ENCODE measurements at places on chromosomes 1 and 21. TPM values are rescaled to one million over a fixed set of nuclear protein-coding genes. Genes with fewer than 3 reads are reported as not detected.

GRCh38 chr1:177824508-177824982, 145.3 kb downstream of the SEC16B start:
- DNase-seq = no peak

GRCh38 chr1:11358984-11359383, 86.0 kb downstream of the UBIAD1 start:
- no peak for DNase-seq

The ATP1A4 gene
- total RNA-seq = not detected

DNA sequence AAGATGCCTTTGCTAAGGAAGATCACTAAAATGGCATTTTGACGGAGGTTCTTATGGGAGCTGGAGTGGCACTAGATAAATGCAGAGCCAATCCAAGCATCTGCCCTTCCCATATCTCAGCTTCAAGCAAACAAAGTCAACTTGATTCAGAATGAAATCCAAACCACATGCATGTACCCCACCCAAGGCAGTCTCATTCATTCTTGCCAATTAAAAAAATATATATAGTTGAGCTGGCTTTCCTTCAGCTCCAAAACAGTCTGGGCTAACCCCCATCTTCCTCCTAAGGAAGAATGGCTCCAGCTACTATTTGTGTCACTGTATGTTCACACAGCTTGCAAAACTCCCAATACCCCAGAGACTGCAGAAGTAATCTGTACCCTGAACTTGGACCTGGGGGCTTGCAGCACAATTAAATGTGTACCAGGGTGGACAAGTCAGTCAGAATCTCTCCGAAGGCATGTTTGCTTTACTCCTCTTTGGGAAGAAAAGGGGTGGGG, 35.4 kb downstream of the GPR3 start:
- DNase-seq = no peak

DNA sequence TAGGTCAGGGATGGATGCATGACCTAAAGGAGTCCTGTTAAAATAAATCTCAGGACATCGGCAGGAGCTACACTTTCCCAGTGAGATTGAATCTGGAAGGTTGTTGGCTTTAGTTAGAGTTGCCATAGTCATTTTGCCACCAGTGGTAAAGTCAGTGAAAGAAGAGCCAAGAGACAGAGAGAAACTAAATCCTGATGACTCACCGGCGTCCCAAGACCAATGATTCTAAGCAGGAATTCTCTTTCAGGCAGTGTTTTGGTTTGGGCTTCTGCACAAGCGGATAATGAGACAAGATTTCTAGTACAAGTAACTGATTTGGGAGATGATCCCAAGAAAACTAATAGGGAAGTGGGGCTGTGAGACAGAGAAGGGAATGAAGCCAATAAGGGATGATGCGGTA, 88.8 kb upstream of the ETS2 start:
- DNase-seq = peak; percentile 43

DNA sequence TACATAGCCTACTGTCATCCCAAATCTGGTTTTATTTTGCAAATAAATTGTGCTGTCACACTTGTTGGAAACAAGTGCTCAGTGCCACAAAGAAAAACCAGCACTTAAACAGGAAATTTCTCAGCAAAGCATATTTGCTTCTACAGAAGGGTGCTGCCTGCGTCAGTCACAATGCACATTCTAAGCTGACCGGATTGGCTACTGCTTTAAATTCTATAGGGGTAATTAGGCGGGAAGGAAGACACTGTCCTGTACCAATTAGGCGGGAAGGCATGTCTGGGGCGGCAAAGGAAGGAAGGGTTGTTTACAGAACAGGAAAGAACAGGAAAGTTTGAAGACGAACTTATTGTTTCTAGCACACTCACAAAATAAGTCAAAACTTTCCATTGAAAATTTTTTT, 2.8 kb downstream of the IFI16 start:
- DNase-seq = peak; percentile 76

The HLX gene
- total RNA-seq = 5.3 TPM

DNA sequence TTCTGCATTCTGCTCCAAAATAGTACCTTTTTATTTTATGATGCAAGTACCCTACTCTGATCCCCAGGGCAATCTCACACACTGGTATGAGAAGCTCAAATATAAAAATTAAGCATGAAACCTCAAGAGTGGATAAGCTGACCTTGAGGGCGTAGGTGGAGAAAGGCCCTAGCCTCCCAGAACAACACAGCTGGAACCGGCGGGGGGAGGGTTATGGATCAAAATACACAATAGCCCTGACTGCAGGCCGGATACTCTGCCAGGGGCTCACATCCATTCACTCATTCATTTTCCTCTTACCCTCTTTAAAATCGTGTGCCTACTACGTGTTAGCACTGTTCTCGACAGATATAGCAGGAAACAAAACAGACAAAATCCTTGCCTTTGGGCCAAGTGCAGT, 32.8 kb upstream of the ECE1 start:
- no peak for DNase-seq

DNA sequence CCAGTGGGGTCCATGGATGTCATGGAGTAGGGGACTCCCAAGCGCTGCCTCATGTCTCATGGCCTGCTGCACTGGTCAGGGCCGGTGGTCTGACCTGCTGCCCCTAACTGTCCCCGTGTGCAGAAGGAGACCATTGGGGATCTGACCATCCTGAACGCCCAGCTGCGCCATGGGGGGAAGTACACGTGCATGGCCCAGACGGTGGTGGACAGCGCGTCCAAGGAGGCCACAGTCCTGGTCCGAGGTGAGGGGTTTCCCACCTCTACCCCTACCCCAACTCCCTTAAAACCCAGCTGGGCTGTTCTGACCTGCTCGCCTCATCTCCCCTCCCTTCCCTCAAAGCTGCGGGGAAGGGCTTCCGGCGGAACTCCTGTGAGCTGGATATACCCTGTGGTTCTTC, 18.6 kb downstream of the TMEM81 start:
- no peak for DNase-seq

DNA sequence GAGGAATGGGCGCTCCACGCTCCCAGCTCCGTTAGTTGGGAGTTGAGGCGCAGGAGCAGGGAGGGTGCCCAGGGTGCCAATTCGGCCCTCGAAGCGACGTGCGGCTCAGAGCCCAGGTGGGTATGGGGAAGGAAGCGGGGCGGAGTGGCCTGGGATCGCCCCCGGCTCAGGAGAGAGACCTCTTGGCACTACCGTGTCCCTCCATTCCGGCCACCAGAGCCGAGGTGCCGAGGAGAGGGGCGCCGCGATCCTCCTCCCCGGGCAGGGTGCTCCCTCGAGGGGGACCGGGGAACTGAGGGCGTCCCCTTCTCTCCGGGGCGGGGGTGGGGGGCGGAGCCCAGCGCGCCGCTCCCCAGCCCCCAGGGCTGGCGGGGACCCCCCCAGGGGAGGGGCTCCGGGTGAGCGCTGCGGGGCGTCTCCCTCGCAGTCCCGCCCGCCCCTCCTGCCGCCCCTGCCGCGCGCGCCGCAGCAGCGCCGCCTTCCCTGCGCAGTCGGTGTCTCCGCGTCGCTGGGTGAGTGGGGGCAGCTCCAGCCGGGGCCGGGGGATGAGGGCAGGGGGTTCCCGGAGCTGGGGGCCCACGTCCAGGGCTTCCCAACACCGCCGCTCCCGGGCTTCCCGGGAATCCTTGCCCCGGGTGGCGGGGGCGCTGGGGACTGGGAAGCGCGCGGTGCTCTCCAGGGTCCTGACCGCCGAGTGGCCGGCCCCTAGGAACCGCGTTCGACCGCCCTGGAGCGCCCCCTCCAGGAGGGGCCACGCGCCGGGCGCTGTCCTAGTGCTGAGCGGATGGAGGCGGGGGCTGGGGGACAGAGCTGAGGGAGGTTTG, at the start of gene HPCA:
Gene HPCA (plus strand): TSS at position 488 of the 824 bp plus-strand sequence. CDS start 2,408 bp downstream, outside the sequence.
- peak; percentile 30 for DNase-seq

DNA sequence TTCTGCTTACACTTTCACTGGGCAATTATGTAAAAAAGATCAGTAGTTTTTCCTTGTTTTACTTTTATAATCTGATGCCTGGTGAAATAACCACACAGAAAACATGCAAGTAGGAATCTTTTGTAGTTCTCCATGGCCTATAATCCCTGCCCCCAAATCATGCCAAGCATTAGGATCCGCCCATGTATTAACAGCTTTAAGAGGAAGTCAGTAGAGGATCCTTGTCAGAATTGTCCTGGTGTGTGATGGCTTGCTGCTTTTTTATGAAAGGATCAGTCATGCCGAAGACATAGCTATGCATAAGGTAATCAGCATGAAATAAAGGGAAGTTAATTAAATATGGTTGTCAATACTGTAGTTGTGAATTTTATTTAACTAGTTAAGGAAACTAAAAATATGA, 20.0 kb downstream of the ADGRL2 start:
- DNase-seq = no peak

- DNase-seq = peak; percentile 68
These were observed 99.2 kb downstream of the CTH start for GRCh38 chr1:70509996-70510876.

The DMBX1 gene
- 0.89 TPM for total RNA-seq

The KIF17 gene
- total RNA-seq = 3.6 TPM

- no peak for DNase-seq
These were observed 2.5 kb upstream of the GBP4 start for GRCh38 chr1:89201106-89201794.

GRCh38 chr1:168000656-168001055, 63.8 kb upstream of the MPC2 start:
- DNase-seq = no peak

The KRTAP19-5 gene
- not detected for total RNA-seq

- DNase-seq = no peak
These were observed 4.7 kb downstream of the SELENBP1 start for GRCh38 chr1:151367658-151368392.

DNA sequence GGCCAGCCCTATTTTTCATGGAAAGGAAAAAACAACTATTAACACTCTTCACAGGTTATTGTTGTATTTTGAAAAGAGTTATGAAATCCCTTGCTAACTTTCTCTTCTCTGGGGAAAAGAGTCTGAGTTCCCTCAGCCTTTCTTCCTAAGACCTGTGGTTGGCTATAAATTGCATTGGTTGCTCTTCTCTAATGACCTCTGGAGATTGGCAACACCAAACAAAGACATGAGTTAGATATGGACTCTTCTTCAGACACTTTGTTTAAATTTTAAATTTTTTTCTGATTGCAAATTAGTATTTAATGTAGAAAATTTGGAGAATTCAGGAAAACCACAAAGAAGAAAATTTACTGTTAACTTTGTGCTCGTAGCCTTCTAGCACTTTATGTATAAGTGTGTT, 275.7 kb downstream of the PBX1 start:
- no peak for DNase-seq

DNA sequence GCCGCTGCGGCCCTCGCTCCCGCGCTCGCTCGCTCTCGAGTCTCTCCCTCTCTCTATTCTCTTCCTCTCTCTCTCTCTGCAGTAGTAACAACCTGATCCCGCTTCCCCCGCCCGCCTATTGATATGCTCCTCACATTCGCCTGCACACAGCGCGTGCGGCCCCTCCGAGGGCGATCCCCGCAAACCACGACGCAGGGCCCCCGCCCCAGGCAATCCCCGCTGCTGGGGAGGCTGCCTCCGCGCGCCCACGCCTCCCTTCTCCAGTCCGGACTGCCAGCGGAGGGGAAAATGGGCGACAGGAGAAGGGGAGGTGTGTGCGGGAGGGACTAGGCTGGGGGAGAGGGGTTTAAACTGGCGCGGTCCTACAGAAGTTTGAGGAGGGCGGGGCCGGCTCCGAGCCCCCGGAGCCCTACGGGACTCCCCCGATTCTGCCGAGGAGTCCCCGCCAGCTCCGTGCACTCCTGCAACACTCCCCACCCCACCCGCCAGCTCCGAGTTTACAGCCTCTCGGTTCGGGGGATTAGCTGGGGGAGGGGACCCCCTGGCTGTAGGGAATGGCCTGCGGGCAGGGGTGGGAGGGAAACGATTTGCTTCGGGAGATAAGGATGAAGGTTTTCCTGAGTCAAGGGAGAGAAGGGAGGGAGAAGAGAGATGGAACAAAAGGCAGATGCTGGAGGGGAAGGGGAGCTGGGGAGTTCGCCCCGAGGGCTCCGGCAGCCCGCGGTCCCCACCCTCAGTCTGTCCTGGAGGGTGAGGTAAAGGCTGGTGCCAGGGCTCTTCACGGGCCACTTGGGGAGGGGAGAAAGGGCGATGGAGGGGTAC, 66.6 kb downstream of the SYT2 start:
- DNase-seq = no peak

DNA sequence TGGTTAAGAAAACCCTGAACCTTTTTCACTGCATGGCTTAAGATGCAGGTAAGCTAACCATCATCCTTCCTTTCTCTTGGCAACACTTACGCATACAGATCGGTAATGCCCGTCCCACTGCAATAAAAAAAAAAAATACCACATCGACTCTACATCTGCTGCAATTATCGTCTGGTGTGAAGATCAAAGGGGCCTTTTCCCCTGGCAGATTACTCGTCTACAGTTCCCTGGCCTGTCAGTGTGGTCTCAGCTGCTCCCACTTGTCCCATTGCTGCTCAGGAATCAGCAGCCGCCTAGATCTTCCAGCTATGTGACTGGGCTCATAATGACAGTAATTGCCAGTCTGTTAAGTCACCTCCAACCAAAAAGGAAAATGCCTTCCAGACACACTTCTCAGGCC, 133.1 kb downstream of the SETD4 start:
- no peak for DNase-seq

Data from A172 (cell line).